Activated naive CD4-positive, alpha-beta T cell (primary cell): ENCODE measurements at places on chromosomes 1 and 21.

DNA sequence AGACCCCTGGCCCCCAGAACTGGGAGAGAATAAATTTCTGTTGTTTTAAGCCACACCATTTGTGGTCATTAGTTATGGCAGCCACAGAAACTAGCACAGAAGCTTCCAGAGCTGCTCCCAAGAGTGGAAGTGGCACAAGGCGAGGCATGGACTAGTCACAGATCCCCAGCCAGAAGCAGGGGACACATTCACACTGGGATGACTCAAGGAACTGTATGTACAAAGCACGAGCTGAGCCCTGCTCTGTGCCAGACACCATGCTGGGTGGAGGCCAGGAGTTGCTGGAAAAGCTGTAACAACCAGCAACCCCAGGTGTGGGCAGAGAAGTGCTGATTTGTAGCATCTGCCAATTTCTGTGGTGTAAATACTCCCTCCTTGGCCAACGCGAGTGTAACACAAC lies 55.6 kb downstream of the TCP10L start:
- DNase-seq = no peak

DNA sequence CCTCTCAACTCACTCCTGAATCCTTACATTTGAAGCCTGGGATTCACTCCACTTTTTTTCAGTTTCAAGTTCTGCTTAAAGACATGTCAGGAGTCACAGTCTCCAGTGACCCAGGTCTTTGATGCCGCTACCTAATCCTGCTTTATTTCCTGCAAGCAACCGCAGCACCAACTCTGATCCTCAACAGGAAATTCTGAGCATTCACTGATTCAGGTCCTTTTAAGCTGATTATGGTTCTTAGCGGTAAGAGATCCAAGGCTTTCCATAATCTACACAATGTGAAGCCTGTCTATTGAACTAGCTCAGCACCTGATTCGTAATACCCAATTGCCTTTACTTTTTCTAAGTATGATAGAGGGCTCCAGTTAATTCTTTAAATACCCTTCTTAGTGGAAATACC lies 43.7 kb upstream of the PIGC start:
- DNase-seq = no peak

GRCh38 chr1:1873186-1873585 lies 17.7 kb downstream of the GNB1 start:
- DNase-seq = no peak

- no peak for DNase-seq
Measured at GRCh38 chr1:85580872-85581801, 576 bp downstream of the CCN1 start.

GRCh38 chr1:156691191-156691590 lies 14.0 kb upstream of the NES start:
- DNase-seq = no peak

GRCh38 chr1:34360574-34360973 lies 183.9 kb downstream of the C1orf94 start:
- DNase-seq = no peak

GRCh38 chr1:175188936-175189335 lies 3.6 kb downstream of the KIAA0040 start:
- DNase-seq = peak; percentile 27

GRCh38 chr1:231590453-231591198 lies 36.0 kb upstream of the DISC1 start:
- no peak for DNase-seq

GRCh38 chr1:153233448-153233847 lies 16.1 kb downstream of the PRR9 start:
- no peak for DNase-seq

DNA sequence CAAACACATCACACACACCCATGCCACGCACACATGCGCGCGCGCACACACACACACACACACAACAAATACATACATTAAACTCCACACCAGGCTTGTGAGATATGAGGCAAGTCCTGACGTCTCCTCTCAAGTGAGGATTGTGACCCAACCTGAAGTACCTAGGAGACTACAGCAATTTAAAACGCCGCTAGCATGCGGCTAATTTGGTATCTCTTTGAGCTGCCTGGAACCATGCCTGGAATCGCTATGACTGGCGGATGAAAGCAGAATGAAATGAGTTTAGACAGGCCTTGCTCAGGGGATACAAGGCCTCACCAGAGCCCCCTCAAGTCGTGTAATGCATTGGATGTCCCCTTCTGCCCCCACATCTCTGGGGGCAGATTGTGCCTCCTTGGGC lies 1.6 kb upstream of the RAB7B start:
- DNase-seq = no peak

- DNase-seq = no peak
Measured at GRCh38 chr1:43512681-43513080, 18.0 kb upstream of the PTPRF start.

- no peak for DNase-seq
Measured at GRCh38 chr1:101444873-101445618, 208.2 kb downstream of the S1PR1 start.

GRCh38 chr1:169112241-169112640 lies 5.8 kb downstream of the ATP1B1 start:
- DNase-seq = no peak

DNA sequence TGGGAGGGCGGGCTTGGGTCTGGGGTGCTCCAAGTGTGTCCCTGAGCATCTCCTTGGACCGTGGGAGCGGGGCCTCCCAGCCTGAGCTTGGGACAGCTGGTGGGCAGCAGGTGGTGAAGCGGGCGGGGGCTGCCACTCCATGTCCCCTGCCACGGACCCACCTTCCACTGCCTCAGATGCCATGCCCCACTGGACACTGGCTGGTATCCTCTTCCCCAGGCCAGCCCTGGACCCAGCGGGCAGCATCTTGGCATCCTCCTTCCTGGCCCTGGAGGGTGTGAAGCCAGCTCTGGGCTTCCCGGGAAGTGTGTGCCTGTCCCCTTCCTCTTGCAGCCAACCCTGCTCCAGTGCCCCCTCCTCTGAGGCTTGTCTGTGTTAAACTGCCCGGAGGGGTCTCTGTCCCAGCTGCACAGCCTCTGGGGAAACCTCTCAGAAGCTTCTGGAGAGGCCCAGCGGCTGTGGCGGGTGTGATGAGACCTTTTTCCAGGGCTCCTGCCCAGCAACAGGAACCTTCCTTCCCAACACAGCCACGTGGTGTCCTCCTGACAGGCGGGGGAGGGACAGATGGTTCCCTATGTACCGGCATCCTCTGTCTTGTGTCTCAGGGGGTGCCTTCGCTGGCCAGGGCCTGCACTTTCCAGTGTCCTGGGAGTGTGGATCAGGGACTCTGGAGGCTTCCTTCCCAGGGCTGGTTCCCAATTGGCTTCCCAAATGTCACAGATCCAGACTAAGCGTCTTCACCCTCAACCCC lies 81.6 kb upstream of the DISP3 start:
- DNase-seq = no peak

- no peak for DNase-seq
Measured at GRCh38 chr1:202127061-202127460, 4.3 kb downstream of the GPR37L1 start.

GRCh38 chr1:6991266-6991665 lies 206.0 kb downstream of the CAMTA1 start:
- no peak for DNase-seq

DNA sequence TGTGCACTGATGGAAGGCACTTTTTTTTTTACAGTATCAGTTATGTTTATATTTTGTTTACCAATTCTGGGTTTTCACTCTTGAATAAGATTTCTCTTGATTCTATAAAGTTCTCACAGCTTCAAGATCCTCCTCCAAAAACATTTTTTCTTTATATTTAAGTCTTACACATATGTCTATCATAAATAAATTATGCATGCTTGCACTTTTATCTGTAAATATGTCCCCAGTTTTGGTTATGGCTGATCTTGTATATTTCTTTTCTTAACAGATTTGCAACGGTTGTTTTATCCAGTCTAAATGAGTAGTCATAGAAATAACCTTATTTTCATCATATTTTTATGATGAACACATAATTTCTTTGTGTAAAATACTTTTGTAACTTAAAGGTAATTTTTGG lies 1456.5 kb downstream of the MRPL39 start:
- no peak for DNase-seq

DNA sequence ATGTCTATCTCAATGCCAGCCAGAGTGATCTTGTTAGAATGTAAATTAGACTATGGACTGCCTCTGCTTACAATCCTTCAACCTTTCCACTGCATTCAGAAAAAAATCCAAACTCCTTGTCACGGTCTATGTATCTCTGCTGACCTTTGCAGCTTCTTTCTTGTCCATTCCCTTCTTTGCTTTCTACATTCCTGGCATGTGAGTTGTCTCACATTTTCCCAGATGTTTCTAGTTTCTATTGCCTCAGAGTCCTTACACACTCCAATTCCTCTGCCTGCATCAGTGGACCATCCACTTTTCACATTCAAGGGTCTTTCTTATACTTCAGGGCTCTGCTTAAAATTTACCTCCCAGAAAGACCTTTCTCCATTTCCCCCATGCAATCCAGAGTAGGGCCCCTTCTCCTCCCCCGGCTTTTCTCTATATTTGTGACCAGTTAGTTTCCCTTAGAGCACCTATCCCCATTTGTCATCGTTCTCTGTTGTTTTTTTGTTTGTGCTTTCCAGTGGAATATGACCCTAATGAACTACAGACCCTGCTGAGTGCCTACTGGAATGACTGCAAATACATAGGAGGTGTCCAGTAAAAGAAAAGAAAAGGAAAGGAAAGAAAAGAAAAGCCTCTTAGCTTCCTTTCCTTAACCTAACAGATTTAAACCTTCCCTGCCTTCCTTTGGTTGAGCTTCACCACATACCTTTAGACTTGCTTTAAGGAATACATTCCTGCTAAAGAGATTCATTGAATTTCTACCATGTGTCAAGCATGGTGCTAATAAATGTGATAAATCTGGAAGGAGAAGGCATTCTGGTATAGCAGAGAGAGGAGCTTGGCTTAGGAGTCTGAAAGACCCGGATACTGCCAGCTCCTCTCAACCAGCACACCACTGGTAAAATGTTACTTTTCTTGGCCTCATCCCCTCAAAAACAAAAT lies 102.0 kb downstream of the DIRAS3 start:
- no peak for DNase-seq

GRCh38 chr21:33026878-33027400 lies 1.2 kb downstream of the OLIG2 start:
- DNase-seq = no peak

DNA sequence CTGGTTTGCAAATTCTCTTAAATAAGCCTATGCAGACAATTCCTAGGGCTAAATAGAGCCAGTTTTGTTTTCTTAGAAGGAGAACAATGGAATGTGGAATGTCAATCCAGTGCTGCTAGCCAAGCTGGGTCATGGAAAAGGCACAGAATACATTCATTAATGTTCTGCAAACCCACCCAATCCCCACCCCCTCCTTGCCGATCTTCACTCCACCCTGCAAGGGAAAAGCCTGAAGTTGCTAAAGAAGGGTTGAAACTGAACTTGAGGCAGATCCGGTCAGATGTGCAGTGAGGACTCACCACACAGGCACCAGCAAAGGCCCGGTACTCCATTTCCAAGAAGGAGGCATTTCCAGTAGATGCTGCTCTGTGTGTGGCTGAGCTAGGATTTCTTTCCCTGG lies 179.6 kb downstream of the PLPP3 start:
- no peak for DNase-seq

DNA sequence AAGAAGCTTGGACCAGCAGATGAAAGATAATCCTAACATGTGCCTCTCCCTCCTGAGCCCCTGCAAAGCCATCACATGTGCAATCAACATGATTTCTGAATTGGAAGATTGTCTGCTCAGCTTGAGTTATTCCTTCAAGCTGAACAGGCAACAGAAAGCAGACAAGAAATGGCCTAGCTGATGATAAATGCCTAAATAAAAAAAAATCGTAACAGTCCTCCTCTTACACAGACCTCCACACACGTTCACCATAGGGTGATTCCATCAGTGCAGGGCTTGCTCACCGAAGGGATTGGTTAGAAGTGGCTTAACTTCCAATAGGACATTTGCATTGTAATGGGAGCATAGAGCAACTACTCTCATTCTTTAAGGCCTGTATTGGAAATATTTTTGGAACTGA lies 14.6 kb downstream of the KRTAP19-8 start:
- DNase-seq = no peak

GRCh38 chr1:55716151-55716550 lies 501.0 kb upstream of the USP24 start:
- no peak for DNase-seq

- DNase-seq = no peak
Measured at GRCh38 chr1:57883642-57883995, 459.8 kb upstream of the DAB1 start.

DNA sequence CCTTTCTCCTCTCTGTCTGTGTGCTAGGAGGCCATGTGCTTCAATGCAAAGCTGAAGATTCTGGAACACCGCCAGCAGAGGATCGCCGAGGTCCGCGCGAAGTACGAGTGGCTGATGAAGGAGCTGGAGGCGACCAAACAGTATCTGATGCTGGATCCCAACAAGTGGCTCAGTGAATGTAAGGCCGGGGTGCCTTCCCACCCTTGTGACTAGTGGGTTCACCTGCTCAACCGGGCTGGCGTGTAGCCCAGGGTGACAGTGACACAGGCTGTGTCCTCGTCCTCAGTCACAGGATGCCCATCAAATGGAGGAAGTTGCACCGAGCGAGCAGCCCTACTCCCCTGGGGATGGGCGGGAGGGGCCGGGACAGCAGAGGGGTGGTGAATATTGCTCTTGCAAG lies 544.1 kb downstream of the KIF26B start:
- DNase-seq = no peak

- no peak for DNase-seq
Measured at GRCh38 chr21:45998871-45999580, 17.5 kb downstream of the COL6A1 start.

DNA sequence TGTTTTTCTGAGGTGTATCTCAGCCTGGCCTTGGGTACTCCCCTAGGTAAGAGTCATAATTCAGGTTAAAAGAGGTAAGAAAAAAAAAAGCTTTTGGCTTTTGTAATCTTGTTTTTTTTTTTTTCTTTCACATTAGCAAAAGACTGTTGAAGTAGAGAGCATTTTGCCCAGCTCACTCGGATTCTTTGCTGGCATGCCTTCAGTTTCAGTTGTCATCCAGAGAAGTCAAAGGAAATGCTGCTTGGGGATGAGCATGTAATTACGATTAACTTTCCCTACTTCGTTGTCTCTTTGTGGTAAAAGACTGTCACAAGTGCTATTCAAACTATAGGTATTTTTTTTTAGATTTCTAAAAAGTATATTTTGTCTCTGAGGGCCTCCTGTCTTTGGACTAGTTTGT lies 6.3 kb downstream of the BACH1 start:
- no peak for DNase-seq

DNA sequence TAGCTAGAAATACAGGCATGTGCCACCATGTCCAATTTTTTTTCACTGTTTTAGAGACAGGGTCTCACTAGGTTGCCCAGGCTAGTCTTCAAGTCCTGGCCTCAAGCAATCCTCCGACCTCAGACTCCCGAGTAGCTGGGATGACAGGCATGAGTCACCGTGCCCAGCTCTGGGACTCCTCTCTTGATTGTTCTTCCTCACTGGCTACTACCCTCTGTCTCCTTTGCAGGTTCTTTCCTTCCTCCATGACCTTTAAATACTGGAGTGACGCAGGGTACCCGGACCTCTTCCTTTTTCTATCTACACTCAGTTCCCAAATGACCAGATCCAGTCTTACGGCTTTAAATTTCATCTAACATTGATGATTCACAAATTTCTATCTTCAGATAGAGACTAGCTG lies 34.9 kb downstream of the ASH1L start:
- no peak for DNase-seq

- DNase-seq = no peak
Measured at GRCh38 chr1:25477448-25478034, 46.8 kb downstream of the MACO1 start.
